ENCODE measurements at places on chromosomes 16 and 17.

DNA sequence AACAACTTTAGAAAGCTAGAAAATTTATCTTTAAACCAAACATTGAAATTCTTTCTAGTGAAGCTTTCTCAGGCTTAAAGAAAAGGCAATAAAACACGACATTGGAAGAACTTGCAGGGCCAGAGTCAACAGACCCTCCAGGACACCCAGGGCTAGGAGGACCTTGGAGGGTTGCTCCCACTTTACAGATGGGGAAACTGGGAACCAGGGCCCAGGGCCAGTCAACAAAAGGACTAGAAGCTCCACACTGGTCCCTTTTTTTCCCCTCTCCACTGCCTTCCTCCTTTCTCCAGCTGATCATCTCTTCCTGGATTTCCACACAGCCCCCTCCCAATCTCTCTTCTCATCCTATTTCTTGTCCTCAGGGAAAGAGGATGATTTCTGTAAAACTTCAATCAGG, 307.7 kb upstream of the CDH5 start:
- no peak for DNase-seq

DNA sequence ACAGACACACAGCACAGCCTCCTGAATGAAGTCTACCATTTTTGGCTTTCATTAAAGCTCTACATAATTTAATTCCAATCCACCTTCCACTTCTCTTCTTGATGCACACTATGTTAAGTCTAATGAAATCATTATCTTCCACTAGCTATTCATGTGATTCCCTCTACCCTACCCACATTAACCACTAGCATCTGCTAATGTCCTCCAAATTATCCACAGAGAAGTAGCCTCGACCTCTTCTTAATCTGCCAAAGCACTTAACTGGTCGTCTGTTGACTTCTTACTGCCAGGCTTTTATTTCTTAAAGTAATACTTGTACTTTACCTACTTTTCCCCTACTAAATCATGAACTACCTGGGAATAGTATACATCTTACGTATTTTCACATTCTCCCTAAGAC, 91.8 kb downstream of the NCOR1 start:
- no peak for DNase-seq

DNA sequence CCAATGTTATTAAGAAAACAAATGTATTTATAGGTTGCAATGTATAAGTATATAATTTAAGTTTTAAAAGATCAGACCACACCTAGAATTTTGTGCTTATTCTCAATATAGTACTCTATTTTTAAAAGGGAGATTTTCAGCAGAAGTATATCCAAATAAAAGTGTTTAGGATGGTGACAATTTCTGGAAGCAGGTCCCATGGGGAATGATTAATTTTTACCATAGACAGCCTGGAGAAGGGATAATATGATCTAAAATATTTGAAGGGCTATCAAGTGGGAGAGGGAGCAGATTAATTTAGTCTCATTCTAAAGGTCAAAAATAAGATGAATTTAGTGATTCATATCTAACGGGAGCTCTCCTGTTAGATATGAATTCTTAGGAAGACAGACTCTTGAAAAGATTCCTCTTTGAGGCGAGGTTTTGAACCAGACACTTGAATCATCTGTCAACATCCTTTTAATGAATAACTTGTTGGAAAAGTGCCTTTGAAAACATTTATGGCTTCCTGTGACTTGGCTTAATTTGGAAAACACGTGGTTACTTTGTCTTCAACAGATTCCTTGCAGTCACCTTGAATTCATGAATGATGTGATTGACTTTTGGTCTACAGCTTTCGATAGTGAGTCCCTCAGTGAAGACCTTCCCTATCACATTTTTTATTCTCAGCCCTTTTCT, 29.3 kb upstream of the SMIM36 start:
- no peak for DNase-seq

GRCh38 chr16:28879841-28880588, 1.7 kb downstream of the ATP2A1 start:
- peak; percentile 37 for DNase-seq

DNA sequence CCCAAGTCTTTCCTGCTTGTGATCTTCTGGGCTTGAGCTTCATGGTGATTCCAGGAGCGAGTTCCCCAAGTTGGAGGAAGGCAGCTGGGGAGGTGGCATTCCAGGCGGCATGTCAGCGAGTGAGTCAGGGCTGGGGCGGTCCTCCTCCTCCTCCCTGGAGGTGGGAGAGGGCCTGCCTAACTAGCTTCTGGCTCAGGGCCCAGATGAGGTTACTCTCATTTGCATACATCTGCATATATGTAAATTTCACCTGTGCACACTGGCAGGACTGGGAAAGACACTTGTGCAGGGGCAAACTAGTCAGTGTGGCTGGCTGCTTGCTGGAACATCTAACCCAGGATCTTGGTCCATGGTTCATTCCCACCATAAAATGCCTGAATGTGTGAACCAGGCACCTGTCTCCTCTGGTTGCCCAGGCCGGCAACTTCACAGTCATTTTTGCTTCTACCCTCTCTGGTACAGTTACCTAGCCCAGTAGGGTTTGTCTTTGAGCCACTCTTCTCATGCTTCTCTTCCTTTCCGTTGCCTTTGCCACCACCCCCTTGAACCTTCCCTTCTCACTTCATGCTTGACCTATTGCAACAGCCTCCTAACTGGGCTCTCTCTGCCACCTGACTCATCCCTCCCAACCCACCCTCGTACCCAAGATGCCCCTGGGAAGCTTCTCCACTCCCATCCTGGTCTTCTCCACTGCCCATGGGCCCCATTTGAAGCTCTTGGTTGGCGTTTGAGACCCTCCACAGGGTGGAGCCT, 9.6 kb upstream of the DLX4 start:
- no peak for DNase-seq

- DNase-seq, result no peak
These were observed 5.6 kb upstream of the CARD14 start for GRCh38 chr17:80164185-80164584.

- peak; percentile 24 for DNase-seq
These were observed 53.6 kb downstream of the C17orf67 start for GRCh38 chr17:56779898-56780777.

- no peak for DNase-seq
These were observed 28.5 kb upstream of the SLC38A8 start for GRCh38 chr16:84071121-84071520.

GRCh38 chr16:49780433-49780832, 75.5 kb downstream of the ZNF423 start:
- no peak for DNase-seq

GRCh38 chr17:5508810-5509209, 22.4 kb downstream of the MIS12 start:
- DNase-seq, result no peak

- no peak for DNase-seq
These were observed 14.0 kb downstream of the MYO1D start for GRCh38 chr17:32862940-32863339.

All from AG09319 (cell line).